Purkinje cell (primary cell): ENCODE measurements at places on chromosomes 3 and 15. TPM values are rescaled to one million over a fixed set of nuclear protein-coding genes. Genes with fewer than 3 reads are reported as not detected.

The ANKRD34C gene
- 4.0 and 5.0 TPM in 2 replicates for polyA plus RNA-seq

The CHL1 gene
- polyA plus RNA-seq, result 25.2 and 62.3 TPM in 2 replicates

The CX3CR1 gene
- 0.43 TPM in 1 of 2 replicates, not detected in the other for polyA plus RNA-seq

The ROPN1 gene
- polyA plus RNA-seq, result 2.9 TPM in 1 of 2 replicates, not detected in the other

The SPRED1 gene
- polyA plus RNA-seq, result 5.1 and 12.6 TPM in 2 replicates

The ZNF502 gene
- 2.6 and 4.6 TPM in 2 replicates for polyA plus RNA-seq

The PIGX gene
- polyA plus RNA-seq, result 35.6 and 43.2 TPM in 2 replicates

The PTX3 gene
- 0.92 TPM in 1 of 2 replicates, not detected in the other for polyA plus RNA-seq
